ENCODE measurements at places on chromosomes 13 and 19.
A peak's percentile ranks its signal among the peaks of the same experiment; 100 is the strongest.

- no peak for DNase-seq
Observed at GRCh38 chr13:100627120-100627519, 38.5 kb upstream of the GGACT start.

DNA sequence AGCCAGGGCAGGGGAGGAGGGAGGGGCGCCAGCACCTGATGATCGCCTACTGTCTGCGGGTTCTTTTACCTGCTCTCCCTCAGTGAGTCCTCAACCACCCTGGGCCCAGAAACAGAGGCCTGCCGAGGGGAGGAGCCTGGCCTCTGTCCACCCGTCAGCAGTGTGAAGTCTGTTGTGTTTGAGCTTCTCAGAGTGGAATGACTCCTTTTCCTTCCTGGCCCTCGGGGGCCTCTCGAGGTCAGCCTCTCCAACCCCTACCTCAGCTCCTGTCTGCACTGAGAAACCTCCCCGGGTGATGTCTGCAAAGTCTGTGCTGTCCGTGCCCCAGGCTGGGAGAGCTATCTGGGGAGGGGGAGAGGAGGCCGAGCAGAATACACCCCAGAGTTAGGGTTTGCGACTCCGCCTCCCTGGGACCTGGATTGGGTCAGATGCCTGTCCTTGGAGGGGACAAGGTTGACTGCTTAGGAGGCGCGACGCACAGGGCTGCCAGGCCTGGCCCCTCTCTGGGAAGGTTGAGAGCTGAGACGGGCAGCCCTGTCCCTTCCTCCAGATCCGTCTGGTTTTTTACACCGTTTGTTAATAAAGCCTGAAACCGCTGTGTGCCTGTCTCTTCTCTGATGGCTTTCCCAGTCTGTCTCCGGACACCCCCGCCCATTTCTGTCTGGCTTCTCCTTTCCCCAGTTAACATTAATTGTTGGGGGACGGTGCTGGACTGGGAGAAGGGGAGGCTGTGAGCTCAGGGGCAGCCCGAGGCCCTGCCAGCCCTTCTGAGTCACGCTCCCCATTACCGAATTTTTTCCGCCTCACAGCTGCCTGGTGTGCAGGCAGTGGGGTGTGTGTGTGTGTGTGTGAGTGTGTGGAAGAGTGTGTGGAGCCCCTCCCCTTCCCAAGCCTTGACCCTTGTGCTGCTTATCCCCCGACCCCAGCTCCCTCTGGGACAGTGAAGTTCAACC lies 989 bp upstream of the SSC5D start:
- DNase-seq, result peak; percentile 29

- no peak for DNase-seq
Observed at GRCh38 chr13:78465250-78465649, 138.1 kb downstream of the POU4F1 start.

- DNase-seq, result no peak
Observed at GRCh38 chr13:56932104-56932503, 208.6 kb upstream of the PRR20A start.

DNA sequence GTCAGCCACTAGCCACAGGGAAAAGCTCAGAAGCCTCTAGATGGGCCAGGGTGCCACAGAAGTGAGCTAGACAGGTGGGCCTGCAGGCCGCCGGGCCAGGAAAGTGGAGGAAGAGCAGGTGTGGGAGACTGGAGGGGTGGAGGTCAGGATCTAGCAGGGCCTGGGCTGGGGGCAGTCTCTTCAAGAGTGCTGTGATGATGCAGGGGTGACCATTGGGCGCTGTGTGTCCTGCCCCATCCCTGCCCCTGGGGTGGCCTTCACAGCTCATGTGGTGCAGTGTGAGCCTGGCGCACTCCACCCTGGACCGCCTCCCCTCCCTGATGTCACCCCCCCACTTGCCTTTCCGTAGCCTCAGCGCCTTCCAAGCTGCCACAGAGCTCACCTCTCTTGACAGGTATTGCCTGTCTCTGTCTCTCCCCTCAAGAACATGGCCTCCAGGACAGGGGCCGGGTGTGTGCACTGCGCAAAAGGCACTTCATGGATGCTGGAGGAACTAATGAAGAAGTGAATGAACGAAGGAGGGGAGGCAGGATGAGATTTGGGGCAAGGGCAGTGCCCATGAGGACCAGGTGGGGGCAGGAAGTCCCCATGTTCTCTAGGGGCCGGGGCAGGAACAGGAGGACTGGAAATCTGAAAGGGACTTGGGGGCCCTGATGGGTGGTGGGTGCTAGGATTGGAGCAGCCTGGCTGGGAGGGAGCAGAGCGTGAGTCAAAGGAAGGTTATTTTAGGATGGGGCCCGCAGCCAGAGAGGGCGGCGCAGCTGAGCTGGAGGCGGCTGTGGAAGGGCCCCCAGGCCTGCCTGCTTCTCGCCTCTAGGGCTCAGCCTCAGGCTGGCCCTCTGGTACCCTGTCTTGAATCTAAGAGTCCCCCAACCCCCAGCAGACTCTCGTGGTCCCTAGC lies 6.6 kb downstream of the SSBP4 start:
- DNase-seq, result no peak

- no peak for DNase-seq
Observed at GRCh38 chr19:28960986-28961705, 251.8 kb downstream of the UQCRFS1 start.
